ENCODE measurements at places on chromosomes 1 and 21.
A peak's percentile ranks its signal among the peaks of the same experiment; 100 is the strongest.

DNA sequence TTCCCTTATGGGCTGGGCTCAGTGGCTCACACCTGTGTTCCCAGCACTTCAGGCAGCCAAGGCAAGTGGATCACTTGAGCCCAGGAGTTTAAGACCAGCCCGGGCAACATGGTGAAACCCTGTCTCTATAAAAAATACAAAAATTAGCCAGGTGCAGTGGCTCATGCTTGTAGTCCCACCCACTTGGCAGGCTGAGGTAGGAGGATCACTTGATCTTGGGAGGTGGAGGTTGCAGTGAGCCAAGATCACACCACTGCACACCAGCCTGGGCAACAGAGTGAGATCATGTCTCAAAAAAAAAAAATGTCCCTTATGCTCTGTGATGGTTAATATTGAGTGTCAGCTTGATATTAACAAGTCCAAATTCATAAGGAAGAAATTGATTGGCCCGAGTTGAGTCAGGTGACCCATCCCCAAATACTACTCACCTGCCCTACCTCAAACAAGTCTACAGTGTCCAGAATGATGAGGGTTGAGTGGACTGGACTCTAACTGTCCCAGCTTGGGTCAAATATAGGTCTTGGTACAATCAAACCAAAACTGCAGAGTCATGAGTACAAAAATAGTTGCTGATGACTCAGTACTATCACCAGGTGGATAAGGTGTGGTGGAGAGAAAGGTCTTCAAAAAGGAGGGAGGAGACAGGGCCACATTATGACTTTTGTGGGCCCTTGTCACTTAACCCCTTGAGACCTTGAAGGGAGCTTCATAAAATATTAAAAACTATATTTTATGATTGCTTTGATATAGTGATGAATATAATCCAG lies 161.0 kb downstream of the ZNF326 start:
- H3K4me1 ChIP-seq = no peaks in the 10 kb centered on the region
- DNase-seq = no peak
- no peak overlapping the region for H3K27ac ChIP-seq
- H3K27me3 ChIP-seq = no peaks in the 10 kb centered on the region
- H3K4me3 ChIP-seq = no peak overlapping the region
- H3K36me3 ChIP-seq = no peaks in the 10 kb centered on the region

- peaks cover 12% of the 10 kb centered on the region for H3K4me1 ChIP-seq
- H3K4me3 ChIP-seq = no peak overlapping the region
- no peaks in the 10 kb centered on the region for H3K27me3 ChIP-seq
- no peaks in the 10 kb centered on the region for H3K36me3 ChIP-seq
- H3K27ac ChIP-seq = no peak overlapping the region
- peak; percentile 70 for DNase-seq
These were observed 15.9 kb downstream of the COL8A2 start for GRCh38 chr1:36109041-36109679.

GRCh38 chr1:112506306-112506705 lies 2.5 kb upstream of the WNT2B start:
- peaks cover 24% of the 10 kb centered on the region for H3K4me1 ChIP-seq
- DNase-seq = no peak
- H3K27me3 ChIP-seq = peaks cover 28% of the 10 kb centered on the region
- H3K4me3 ChIP-seq = no peak overlapping the region

DNA sequence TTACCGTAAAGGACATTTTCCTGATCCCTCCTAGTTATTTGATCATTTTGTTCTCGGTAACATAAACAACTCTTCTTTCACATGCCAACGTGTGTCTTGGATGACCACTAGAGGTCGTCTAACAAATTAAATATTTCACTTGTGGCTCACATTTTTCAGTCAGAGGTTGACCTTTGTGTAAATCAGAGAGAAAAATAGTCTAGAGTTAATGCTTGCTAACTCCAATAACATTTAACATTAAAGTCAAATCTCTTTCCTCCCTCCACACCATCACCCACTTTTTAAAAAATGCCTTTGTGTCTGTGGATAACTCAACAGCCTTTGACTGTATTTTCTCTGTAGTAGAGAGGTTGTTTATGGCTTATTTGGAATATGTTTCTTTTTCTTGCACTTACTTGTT lies 220.5 kb upstream of the B3GALT2 start:
- H3K27ac ChIP-seq = no peak overlapping the region
- no peak overlapping the region for H3K4me3 ChIP-seq
- H3K36me3 ChIP-seq = no peaks in the 10 kb centered on the region
- H3K27me3 ChIP-seq = no peaks in the 10 kb centered on the region

DNA sequence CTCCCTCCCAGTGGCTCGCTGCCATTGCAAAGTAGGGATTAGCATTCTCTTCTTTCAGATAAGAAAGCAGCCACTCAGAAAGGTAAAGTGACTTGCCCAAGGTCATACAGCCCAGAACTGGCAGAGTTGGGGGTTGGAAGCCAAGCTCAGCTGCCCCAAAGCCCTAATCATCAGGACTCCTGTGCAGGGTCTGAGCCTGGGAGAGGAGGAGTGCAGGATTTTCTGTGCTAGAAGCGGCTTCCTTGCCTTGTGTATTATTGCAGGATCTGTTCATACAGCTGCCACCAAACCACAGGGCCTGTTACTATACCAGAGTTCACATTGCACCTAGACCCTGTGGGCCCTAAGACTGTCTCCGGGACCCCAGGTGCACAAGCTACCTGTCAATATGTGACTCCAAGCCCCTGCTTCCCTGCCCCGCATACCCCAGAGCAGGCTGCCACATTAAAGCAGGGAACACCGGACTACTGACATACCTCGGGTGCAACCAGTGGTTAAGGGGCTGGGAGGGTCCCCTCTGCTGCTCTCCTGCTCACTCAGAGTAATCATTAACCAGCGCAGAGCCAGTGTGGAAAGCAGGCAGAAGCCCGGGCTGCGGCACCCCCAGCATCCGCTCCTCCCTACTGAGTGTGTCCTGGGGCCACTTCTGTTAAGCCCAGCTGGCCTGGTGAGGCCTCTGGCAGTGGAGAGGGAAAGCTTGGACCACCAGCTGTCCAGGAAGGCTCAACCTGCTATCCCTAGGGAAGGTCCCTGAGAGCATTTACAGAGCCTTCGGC lies 15.8 kb downstream of the HSPG2 start:
- no peak overlapping the region for H3K4me3 ChIP-seq
- no peak for DNase-seq
- no peaks in the 10 kb centered on the region for H3K27me3 ChIP-seq
- H3K4me1 ChIP-seq = no peaks in the 10 kb centered on the region
- no peak overlapping the region for H3K27ac ChIP-seq

DNA sequence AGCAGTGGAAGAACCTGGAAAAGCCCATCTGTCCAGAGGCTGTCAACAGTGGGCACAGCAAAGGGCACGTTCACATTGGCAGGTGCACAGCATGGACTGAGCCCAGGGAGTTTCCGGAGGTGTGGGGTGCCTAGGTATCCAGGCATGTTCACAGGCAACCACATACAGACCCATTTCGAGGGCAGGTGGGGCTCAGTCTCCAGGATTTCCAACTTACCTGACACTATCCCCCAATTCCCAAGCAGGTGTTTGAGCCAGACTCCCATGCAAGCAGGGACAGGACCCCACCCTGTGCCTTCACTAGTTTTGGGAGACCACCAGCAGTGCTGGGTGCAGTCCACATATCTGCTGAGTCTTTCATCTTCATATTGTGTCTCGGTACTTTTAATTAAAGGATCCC lies 65.0 kb upstream of the IRF2BP2 start:
- no peak overlapping the region for H3K4me3 ChIP-seq
- peaks cover 7% of the 10 kb centered on the region for H3K4me1 ChIP-seq
- H3K36me3 ChIP-seq = no peaks in the 10 kb centered on the region
- H3K27ac ChIP-seq = no peak overlapping the region

DNA sequence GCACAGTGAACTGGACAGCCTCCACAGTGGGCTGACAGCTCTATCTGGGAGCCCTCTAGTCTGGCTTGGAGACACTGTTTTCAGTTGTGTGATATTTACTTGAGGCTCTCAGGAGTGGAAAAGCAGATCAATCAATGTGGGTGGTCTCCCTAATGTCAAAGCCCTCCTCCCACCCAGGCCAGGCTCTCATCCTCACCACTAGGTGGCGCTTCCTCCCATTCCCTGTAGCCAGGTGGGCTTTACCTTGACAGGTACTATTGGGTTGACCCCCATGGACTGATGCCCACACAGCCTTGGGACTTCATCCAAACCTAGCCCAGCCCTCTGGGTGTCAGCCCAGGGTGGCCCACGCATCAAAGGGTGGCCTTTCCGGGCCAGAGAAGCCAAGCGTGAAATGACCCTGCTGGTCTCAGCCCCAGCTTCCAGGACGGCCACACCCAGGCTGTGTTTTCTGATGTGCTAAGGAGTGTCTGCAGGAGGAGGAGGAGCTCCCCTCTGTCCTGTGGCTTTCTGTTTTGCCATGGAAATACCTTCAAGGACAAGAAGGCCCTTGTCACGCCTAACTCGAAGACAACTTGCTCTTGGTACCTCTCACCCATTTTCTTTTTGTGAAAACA lies 54.0 kb downstream of the CLIC6 start:
- H3K4me3 ChIP-seq = no peak overlapping the region
- no peaks in the 10 kb centered on the region for H3K4me1 ChIP-seq
- H3K27ac ChIP-seq = no peak overlapping the region
- no peaks in the 10 kb centered on the region for H3K36me3 ChIP-seq
- no peaks in the 10 kb centered on the region for H3K27me3 ChIP-seq
- DNase-seq = peak; percentile 21

GRCh38 chr1:121519042-121519755 lies 334.4 kb downstream of the SRGAP2C start:
- no peaks in the 10 kb centered on the region for H3K27me3 ChIP-seq
- DNase-seq = peak; percentile 91
- H3K4me1 ChIP-seq = peaks cover 14% of the 10 kb centered on the region
- H3K36me3 ChIP-seq = no peaks in the 10 kb centered on the region
- H3K27ac ChIP-seq = peak overlapping the region; percentile 51
- peak overlapping the region; percentile 39 for H3K4me3 ChIP-seq

GRCh38 chr1:204643503-204643902 lies 42.0 kb downstream of the LRRN2 start:
- no peaks in the 10 kb centered on the region for H3K4me1 ChIP-seq
- no peak overlapping the region for H3K4me3 ChIP-seq
- no peak for DNase-seq
- H3K36me3 ChIP-seq = no peaks in the 10 kb centered on the region
- no peak overlapping the region for H3K27ac ChIP-seq

- DNase-seq = no peak
- no peak overlapping the region for H3K27ac ChIP-seq
- H3K4me3 ChIP-seq = no peak overlapping the region
- H3K27me3 ChIP-seq = no peaks in the 10 kb centered on the region
These were observed 33.5 kb downstream of the USH2A start for GRCh38 chr1:216389774-216390173.

GRCh38 chr1:6686294-6686693 lies 15.3 kb downstream of the DNAJC11 start:
- H3K36me3 ChIP-seq = no peaks in the 10 kb centered on the region
- H3K4me3 ChIP-seq = no peak overlapping the region
- H3K27ac ChIP-seq = no peak overlapping the region
- H3K27me3 ChIP-seq = no peaks in the 10 kb centered on the region

DNA sequence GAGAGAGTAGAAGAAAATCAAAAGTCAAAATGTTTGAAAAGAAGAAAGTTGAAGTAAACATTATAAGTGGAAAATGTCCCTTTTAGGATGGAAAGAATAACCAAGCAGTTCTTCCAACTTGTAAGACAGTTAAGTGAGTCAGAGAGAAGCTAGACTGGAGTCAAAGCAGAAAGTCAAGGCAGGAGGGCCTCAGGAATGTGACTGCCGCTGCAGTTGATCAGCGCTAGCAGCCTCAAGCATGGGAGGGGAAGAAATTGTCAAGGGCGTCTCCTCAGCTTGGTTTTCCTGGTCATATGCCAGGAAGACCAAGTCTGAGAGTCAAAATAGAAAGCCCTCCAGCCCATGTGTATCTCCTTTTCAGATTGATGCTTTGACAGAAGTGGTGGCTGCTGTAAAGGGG lies 23.2 kb downstream of the HAO2 start:
- H3K4me1 ChIP-seq = no peaks in the 10 kb centered on the region
- DNase-seq = no peak
- no peak overlapping the region for H3K4me3 ChIP-seq
- no peak overlapping the region for H3K27ac ChIP-seq

GRCh38 chr1:156832434-156832833 lies 15.8 kb upstream of the SH2D2A start:
- no peaks in the 10 kb centered on the region for H3K36me3 ChIP-seq
- DNase-seq = no peak
- no peaks in the 10 kb centered on the region for H3K4me1 ChIP-seq
- H3K27ac ChIP-seq = no peak overlapping the region

DNA sequence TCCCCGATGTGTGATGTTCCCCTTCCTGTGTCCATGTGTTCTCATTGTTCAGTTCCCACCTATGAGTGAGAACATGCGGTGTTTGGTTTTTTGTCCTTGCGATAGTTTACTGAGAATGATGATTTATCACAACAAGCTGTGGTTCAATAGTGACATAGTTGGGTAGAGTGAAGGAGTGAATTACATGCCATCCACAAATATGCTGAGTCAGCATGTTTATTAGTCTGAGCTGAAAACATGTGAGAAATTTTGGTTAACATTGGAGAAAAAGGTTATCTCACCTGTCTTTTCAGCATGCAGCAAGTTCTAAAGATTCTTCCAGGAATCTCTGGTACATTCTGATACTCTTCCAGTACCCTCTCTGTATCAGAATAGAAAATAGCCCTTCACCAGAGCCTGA lies 19.0 kb downstream of the OR2L3 start:
- H3K27ac ChIP-seq = no peak overlapping the region
- H3K4me3 ChIP-seq = no peak overlapping the region
- DNase-seq = no peak
- no peaks in the 10 kb centered on the region for H3K4me1 ChIP-seq

- no peak for DNase-seq
- H3K4me1 ChIP-seq = peaks cover 85% of the 10 kb centered on the region
- no peaks in the 10 kb centered on the region for H3K36me3 ChIP-seq
- peak within 1 kb of the TSS; percentile 36 for H3K4me3 ChIP-seq
These were observed at the start of gene FHL3 for GRCh38 chr1:38005195-38006007. Gene FHL3 (minus strand): TSS chr1:38005514. CDS start chr1:37999412, 6,102 bp downstream.

DNA sequence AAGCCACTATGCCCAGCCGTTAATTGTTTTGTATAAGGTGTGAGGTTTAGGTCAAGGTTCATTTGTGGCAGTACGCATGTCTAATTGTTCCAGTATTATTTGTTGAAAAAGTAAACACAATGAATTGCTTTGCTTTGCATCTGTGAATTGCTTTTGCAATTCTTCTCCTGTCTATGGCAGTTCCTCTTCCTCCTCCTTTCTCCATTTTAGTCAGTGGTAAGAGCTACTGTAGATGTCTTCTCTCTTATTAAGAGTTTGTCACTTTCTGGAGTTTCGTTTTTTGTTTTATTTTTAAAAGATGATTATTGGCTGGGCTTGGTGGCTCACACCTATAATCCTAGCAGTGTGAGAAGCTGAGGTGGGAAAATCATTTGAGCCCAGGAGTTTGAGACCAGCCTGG lies 29.2 kb downstream of the C1orf185 start:
- no peak overlapping the region for H3K27ac ChIP-seq
- no peak overlapping the region for H3K4me3 ChIP-seq
- no peaks in the 10 kb centered on the region for H3K36me3 ChIP-seq
- H3K4me1 ChIP-seq = no peaks in the 10 kb centered on the region
- DNase-seq = no peak
- no peaks in the 10 kb centered on the region for H3K27me3 ChIP-seq

DNA sequence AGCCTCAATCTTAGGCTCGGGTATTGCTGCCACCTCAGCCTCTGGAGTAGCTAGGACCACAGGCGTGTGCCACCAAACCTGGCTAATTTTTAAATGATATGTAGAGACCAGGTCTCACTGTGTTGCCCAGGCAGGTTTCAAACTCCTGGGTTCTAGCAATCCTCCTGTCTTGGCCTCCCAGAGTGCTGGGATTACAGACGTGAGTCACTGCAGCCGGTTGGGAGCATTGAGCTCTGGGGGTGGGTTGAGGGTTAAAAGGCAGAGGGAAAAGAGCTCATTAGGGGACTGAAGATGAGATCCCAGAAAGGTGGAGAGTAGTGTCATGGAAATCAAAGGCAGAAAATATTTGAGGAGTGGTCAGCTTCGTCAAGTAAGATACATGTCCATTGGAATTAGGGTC lies 7.1 kb downstream of the RAD54L start:
- H3K4me3 ChIP-seq = no peak overlapping the region
- no peaks in the 10 kb centered on the region for H3K36me3 ChIP-seq
- H3K27ac ChIP-seq = no peak overlapping the region
- DNase-seq = no peak
- no peaks in the 10 kb centered on the region for H3K27me3 ChIP-seq
